GM23248 (cell line): ENCODE measurements at places on chromosomes 12 and 14.

- DNase-seq = no peak
These were observed 126.6 kb downstream of the ADAMTS20 start for GRCh38 chr12:43425361-43425760.

DNA sequence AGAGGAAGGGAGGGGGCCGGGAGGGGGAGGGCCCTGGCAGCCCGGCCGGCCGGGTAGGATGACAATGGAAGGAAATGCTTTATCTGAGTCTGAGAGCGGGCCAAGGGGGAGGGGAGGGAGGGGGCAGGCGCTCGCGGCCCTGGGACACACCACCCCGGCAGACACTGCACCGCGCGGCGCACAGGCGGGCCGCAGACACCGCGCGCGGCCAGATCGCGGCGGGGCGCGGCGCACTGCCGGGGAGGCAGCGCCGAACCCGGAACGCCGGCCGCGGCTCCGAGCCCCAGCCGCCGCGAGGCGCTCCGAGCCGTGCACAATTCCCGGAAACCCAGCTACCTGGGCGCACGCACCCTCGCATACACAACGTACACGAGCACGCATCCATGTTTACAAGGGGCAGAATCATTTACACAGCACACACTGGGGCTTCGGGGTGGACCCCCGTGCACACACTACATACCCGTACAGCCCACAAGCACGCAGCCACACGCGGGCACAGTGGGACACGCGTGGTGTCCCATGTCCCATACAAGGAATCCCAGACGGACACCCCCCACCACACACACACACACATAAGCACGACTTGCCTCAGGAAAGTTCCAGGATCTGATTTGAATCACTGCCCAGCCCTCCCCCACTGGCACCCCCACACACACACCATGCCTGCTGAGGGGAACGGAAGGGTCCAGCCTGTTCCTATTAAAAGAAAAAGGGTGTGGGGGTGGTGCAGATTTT lies at the start of gene HDAC7:
HDAC7 (minus strand) TSS at position 8 of the 735 bp plus-strand sequence. CDS start 118 bp downstream, outside the sequence.
- peak; percentile 90 for DNase-seq

DNA sequence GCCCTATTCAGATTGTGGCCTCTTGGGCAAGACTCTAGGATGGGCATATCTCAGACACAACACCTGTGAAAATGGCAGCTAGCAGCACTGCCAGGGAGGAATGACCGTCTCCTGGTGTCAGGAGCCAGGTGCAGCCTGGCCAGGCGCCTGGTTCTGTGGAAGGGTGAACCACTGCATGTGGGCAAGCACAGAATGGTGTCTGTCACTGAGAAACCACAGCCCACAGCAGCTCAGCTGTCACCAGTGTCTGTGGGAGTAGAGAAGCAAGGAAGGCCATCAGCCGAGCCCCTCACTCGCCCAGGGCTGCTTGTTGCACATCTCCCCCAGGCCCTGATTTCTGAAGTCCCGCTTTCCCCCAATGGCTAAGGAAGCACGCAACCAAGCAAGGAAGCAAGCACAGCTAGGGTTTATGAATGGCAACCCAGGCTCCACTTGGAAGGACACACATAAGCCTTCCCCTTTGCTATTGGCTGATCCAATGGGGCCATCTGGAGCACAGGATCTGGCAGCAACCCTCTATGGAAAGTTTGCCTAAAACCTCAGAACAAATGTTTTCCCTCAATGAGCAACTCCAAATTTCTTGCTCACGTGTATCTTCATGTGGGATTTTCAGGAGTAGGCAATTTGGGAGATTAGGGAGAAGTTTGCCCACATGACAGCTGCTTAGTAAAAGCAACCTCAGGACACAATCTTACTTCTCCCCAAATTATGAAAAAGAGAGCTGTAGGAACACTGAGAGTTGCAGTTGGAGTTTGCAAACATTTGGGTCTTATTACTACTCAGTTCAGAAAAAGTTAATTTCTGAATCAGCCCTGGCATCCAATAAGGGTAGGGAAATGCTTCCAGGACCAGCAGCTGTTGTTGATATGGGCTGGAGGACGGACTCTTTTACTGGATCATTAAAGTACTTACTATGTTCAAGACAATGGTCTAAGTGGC lies 44.7 kb downstream of the GPHB5 start:
- peak; percentile 32 for DNase-seq

DNA sequence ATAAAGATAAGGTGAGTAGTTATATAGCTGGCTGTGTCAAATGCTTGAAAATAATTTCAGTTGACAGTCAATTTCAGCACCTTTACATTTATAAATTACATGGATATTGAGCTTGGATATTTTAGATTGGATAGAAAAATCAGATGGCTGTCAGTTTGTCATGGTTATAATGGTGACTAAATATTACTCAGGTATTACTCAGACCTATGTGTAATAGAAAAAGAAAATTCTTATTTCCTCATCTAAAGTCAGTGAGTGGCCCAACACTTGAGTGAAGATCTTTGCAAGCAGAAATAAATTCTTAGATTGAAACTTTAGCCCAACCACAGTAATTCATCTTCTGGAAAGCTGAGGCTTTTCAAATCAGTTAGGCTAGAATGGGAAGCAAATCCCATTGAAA lies 354.4 kb downstream of the NAV3 start:
- DNase-seq = peak; percentile 80

- DNase-seq = no peak
These were observed 37.0 kb upstream of the STXBP6 start for GRCh38 chr14:25086821-25087396.

DNA sequence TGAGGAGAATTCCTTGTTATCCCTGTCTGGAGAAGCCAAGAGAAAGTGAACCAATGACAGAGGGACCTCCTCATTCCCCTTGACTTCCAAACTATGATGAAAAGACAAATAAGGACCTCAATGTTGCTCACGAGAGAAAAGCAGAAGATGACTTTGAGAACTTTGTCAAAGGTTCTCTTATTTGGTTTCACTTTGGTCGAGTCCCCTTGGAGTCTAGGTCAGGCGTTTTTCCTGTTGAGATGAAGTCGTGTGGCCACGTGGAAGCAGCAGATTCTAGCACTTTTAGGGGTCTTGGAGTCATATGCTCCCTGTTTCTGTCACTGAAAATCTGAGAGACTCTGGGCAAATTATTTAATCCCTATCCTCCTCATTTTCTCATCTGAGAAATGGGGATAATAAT lies 33.8 kb upstream of the COL2A1 start:
- no peak for DNase-seq

GRCh38 chr12:5505751-5506150 lies 73.8 kb downstream of the NTF3 start:
- peak; percentile 3 for DNase-seq

DNA sequence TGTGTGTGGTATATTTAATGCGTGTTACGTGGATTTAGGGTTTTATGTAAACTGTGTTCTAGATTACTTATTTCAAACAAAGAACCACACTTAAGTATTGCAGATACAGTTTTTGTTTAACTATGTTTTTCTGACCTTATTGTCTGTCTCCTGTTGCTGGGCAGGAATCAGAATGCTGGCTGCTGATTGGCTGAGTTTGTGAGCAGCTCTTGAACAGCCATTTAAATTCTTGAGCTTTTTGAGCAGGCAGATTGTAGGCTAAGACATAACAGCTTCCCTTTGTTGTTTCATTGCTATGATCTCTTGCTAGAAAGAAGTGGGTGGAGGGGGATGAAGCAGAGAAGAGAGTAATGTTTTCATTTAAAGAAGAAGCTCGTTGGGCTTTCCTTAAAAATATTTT lies 52.2 kb downstream of the ATF7IP start:
- DNase-seq = peak; percentile 80
